ENCODE measurements at places on chromosomes 5 and 9.

- peak; percentile 83 for DNase-seq
Observed at GRCh38 chr9:81519816-81520495, 169.4 kb downstream of the TLE1 start.

DNA sequence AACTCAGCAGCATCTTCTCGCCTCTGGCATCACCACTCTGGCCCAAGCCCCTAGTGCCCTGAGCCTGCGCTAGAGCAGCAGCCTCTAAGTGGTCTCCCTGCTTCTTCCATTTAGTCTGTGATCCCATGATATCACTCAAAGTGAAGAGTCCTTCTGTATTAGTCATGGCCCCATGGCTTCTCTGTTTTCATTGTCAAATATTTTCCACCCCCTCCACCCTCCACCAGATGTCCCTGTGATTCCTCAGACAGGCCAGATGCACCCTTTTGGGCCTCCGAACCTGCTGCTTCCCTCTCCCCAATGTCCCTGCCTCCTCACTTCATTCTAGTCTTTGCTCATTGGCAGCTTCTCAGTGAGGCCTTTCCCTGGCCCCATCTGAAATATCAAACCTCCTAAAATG is 299.2 kb downstream of the SPOCK1 start:
- peak; percentile 52 for DNase-seq

DNA sequence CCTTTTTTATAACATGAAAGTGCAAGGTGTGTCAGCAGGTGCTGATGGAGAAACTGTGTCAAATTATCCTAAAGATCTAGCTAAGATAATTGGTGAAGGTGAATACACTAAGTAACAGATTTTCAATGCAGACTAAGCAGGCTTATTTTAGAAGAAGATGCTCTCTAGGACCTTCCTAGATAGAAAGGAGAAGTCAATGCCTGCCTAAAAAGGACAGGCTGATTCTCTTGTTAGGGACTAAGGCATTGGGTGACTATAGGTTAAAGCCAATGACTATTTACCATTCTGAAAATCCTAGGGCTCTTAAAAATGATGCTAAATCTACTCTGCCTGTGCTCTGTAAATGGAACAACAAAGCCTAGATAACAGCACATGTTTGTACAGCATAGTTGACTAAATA is 1682.4 kb downstream of the MAT2B start:
- DNase-seq = no peak

GRCh38 chr5:76660360-76660759 is 37.2 kb upstream of the F2RL2 start:
- no peak for DNase-seq

DNA sequence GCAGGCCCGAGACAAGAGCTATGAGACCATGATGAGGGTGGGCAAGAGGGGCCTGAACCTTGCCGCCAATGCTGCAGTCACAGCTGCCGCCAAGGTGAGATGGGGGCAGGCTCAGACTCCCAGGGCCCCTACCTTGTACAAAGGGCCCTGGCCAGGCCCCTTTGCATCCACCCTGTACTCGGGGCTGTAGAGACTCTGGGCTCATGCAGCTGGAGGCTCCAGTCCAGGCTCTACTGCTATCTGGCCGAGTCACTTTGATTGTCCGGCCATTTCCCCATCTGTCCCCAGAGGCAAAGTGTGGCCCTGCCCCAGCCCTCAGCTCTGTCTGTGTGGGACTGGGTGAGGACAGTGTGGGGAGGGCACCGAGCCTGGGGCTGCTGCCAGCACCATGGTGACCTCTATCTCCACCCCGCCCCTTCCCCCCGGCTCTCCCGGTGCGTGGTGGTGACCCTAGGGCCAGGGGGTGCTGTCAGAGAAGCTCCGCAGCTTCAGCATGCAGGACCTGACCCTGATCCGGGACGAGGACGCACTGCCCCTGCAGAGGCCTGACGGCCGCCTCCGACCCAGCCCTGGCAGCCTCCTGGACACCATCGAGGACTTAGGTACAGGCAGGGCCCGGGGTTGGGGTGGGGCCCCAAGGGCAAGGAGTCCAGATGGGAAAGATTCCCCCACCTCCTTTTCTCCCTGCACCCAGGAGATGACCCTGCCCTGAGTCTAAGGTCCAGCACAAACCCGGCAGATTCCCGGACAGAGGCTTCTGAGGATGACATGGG is 6.1 kb downstream of the REEP2 start:
- DNase-seq = no peak

- no peak for DNase-seq
Observed at GRCh38 chr9:88781628-88782391, 209.5 kb upstream of the S1PR3 start.

DNA sequence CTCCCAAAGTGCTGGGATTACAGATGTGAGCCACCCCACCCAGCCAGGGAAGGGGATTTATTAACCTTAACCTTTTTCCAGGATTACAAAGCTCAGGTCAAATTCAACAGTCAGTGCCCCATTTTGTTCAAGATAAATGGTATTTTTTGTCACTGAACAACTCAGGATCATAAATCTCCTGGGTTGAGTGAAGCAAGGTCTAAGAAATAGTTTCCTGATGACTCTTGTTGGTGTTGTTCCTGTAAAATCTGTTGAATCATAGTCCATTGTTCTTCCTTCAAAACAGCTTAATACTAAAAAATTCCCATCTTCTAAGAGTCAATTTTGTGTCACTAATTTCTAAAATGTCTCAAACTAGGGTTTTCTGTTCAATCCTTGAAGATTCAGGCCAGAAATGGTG is 33.9 kb upstream of the JMY start:
- no peak for DNase-seq

- DNase-seq = no peak
Observed at GRCh38 chr5:111364992-111365391, 140.8 kb downstream of the CAMK4 start.

- DNase-seq = no peak
Observed at GRCh38 chr5:80916676-80917075, 43.5 kb upstream of the RASGRF2 start.

- peak; percentile 81 for DNase-seq
Observed at GRCh38 chr5:132883261-132883834, 9.9 kb downstream of the LEAP2 start.

- DNase-seq = no peak
Observed at GRCh38 chr5:153116916-153117315, 373.6 kb upstream of the GRIA1 start.

- no peak for DNase-seq
Observed at GRCh38 chr5:180156141-180156540, 52.9 kb downstream of the RASGEF1C start.

DNA sequence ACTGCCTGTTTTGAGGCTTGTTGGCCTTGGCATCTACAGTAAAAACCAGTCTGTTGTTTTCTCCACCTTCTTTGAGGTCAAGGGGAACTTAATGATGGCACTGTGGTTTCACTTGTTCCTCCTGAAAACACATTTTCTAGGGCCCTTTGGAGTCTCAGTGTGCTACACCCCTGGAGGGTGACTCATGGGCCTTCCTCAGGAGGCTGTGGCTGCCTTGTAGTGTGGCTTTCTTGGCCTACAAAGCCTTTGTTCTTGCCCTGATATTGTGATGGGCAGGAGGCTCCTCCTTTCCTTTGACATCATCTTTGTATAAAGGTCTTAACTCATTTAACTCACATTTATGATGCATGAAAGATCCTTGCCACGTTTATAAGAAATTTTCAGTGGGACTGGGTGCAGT is 56.3 kb upstream of the GPBP1 start:
- DNase-seq = no peak

DNA sequence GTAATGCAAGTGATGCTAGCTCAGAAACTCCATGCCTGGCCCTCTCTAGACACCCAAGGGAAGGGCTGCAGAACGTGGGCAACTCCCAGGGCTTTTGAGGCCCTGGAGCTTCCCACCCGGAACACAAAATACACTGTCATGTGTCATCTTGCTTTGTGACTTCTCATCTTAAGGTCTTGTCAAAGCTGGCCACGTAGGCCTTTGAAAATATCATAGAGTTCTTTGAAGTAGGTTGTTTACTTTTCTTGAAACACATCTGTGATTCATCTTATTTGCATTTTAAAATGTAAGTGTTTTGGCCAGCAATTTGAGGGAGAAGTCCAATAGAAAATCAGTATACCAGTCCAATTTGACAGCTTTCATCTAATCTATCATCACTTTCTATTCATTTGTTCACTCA is 40.2 kb upstream of the PALM2AKAP2 start:
- DNase-seq = no peak

GRCh38 chr5:68729678-68730077 is 364.1 kb upstream of the SLC30A5 start:
- no peak for DNase-seq

DNA sequence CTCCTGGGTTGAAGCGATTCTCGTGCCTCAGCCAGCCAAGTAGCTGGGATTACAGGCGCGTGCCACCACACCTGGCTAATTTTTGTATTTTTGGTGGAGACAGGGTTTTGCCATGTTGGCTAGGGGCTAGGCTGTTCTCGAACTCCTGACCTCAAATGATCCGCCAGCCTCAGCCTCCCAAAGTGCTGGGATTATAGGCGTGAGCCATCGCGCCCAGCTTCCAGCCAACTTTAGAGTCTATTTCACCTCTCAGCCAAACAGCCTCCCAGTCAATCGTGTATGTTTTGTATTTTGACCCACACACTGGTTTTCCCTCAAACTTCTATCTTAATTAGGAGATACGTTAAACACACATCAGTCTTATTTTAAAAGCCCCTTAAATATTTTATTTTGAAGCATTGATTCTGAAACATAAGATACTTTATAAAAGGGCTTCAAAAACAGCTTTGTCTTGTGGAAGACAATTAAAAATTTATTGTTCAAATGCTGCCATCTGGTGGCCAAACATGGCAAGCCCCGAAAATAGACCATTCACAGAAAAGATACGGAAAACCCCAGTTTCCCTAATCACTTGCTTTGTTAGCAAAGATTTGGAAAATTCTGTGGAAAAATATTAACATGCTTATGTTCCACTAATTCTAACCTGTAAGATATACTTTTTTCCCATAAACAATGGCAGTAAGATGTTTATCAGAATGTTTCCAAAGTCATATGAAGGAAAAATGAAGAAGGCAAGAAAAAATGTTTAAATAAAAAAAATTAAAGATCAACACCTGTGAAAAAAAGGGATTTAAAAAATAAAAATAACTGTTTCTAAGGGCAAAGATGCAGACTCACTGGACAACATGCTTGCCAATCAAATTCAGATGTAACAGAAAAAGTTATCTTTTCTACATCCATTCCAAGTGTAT is 33.1 kb downstream of the APTX start:
- peak; percentile 60 for DNase-seq

Measured in NCI-H69 (cell line).